ENCODE measurements at places on chromosomes 5 and 9. TPM values are rescaled to one million over a fixed set of nuclear protein-coding genes. Genes with fewer than 3 reads are reported as not detected.

Gene GFM2
- total RNA-seq, result 59.6 TPM

Gene PCDHB2
- 51.5 TPM for total RNA-seq

Gene HTR4
- 2.3 TPM for total RNA-seq

Gene RBM27
- 13.8 TPM for total RNA-seq

Gene IL33
- not detected for total RNA-seq

Gene ZNF618
- total RNA-seq, result 15.2 TPM

Gene NEUROG1
- not detected for total RNA-seq

Gene PCDHB3
- total RNA-seq, result 5.6 TPM

Gene PHYKPL
- total RNA-seq, result 26.4 TPM

Gene EPB41L4A
- total RNA-seq, result 10.5 TPM

DNA sequence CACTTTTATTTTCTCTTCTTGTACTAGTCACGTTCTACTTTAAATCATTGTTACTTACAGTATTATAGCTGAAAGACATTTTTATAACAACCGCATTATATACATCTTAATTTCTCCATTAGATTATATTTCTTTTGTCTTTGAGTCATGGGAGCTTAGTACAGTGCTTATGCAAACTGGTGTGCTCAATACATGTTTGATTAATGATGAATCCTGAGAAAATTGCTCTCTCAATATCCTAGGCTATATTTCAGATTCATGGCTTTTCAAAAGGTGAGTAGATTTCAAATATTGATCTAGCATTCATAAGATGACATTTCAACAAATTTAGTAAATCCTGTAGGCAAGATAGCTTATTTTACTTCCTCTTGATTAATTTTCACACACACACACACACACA lies 102.2 kb upstream of the FST start:
- no peak for DNase-seq

GRCh38 chr5:1639757-1640156 lies 116.0 kb upstream of the LPCAT1 start:
- no peak for DNase-seq

- DNase-seq, result no peak
These were observed 13.6 kb upstream of the CNTLN start for GRCh38 chr9:17121264-17121663.

- DNase-seq, result no peak
These were observed 186.5 kb downstream of the MAN2A1 start for GRCh38 chr5:109876030-109876725.

GRCh38 chr5:148853868-148854267 lies 27.5 kb downstream of the ADRB2 start:
- no peak for DNase-seq

GRCh38 chr5:83133797-83134196 lies 56.5 kb downstream of the XRCC4 start:
- DNase-seq, result no peak

GRCh38 chr9:81619353-81620001 lies 69.9 kb downstream of the TLE1 start:
- no peak for DNase-seq

DNA sequence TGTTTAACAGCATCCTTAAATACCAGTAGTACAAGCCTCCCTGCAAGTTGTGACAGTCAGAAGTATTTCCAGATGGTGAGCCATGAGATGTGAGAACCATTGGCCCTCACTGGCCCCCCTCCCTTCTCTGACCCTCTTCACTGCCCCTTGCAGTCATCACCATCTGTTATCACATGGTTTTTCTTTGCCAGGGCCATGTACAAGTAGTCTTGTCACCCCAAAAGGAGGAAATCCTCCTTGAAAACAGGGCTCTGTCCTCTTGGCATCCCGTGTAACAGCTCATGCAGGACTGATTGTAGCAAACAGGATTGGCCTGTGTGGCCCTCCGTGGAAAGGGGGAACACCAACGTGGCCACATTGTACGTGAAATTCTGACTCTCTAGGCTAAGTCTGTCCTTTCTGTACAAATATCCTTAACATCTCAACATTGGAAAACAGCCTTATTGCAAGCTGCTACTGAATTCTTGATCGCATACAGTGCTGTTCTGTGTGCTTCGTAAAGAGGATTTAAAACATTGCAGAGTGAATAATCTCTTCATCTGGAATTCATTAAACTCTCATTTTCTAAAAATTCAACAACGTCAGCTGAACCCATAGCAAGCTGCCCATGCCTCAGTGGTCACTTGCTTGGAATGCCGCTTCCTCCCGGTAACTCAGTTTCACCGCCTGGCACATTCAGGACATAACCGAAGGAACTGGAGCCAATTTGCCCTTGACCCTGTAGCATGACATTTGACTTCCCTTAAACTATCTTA lies 171.7 kb downstream of the ATPSCKMT start:
- peak; percentile 1 for DNase-seq

DNA sequence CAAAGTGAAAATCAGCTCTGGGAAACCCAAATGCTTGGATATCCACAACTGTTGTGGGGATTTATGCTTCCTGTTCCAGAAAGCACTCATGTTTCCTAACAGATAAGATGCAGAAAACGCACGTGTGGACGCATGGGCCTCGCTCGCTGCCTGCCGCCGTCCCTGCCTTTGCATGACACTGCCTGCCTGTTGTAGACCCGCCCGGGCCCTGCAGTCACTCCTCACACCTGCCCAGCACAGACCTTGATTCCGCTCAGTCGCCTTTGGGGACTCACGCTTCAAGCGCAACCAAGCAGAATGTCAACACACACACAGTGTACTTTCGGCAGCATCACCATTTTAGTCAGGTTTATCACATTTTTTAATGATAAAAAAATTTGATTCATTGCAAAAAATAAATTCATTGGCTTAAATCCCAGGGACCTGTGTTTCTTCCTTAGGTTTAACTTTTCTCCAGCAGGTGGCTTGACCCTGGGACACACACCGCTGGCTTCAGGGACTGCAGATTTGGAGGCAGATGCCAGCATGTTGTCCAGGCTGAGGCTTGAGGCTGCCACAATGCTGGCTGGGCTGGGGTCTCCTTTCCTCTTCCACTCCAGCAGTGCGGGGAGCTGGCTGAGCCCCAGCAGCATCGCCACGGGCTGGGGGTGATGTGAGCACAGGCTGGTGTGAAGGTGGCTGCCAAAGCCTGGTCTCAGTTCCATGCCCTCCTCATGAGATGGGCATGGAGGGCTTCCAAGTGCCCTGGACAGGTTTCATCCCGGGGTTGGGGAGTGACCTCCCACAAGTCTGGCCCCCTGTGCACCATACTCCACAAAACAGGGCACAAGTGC lies 416.9 kb upstream of the IRX4 start:
- no peak for DNase-seq

- no peak for DNase-seq
These were observed 171.8 kb upstream of the RAI14 start for GRCh38 chr5:34484216-34484920.

DNA sequence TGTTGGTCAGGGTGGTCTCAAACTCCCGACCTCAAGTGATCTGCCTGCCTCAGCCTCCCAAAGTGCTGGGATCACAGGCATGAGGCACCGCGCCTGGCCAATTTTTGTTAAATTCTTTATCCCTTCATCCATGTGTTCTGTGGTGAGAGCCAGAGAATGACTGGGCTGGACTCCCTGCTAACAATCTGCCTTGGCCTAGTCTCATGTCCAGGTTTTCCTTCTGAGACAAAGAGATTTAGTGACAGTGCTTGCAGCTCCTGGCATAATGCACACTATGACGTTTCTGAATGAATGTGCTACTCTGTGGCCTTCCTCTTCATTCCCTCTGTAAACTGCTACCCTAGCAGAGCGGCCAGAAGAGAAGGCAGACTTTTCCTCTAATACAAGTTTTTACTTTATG lies 79.3 kb downstream of the FOXD1 start:
- DNase-seq, result no peak

- no peak for DNase-seq
These were observed 2.1 kb downstream of the MAMDC4 start for GRCh38 chr9:136854113-136854841.

GRCh38 chr9:71752928-71753327 lies 15.4 kb downstream of the CEMIP2 start:
- no peak for DNase-seq

- no peak for DNase-seq
These were observed at the start of gene IRX1 for GRCh38 chr5:3595006-3595961. Gene IRX1 (plus strand): TSS chr5:3595832. CDS start chr5:3596106, 274 bp downstream.

GRCh38 chr9:7089406-7090193 lies 331.8 kb downstream of the KDM4C start:
- DNase-seq, result no peak

DNA sequence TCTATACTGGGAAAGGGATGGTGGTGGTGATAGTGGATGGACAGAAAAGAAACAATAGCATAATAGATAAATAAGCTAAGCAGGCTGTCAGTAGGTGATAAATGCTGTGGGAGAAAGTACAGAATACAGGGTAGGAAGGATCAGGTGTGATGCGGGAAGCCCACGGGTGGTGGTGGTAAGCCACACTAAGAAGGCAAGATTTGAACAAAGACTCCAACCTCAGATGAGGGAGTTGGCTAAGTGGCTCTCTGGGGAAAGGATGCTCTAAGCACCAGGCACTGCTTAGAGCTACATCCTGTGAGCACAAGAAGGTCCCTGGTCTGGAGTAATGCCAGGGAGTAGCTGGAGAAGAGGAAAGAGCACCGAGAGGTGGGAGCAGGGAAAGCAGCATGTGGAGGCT lies 151.6 kb upstream of the KLF9 start:
- no peak for DNase-seq

DNA sequence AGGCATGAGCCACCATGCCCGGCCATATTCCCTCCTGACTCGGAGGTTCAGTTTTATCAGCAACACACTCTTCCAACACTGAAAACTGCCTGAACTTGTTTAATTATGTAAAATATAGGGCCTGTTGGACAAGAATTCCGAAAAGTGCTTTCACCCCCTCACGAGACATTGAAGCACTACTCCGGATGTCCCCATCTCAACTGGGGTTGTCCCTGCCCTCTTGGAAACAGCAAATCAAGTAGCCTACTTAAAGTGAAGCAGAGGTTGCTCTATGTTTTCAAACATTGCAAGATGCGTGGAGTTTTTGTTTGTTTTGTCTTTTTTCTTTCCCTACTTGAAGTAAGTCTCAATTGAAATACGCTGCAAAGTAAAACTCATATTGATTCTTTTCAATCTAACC lies 7.6 kb downstream of the PTGER4 start:
- DNase-seq, result no peak

DNA sequence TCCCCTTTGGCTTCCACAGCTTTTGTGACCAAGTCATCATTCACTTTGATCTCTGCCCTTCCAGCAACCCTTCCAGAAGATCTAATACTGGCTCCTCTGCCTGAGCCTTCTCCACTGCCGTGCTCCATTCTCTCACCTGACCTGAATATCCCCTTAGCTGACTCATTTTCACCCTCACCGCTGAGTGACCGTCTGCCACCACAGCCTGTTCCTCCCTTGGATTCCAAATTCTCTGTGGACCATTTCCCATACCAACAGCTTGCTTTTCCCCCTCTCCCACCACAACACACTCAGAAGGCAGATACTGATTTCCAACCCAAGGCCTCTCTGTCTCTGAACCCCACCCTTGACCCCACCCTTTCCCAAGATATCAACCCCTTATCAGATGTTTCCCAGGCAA lies 20.5 kb upstream of the SPATA31D1 start:
- DNase-seq, result no peak

DNA sequence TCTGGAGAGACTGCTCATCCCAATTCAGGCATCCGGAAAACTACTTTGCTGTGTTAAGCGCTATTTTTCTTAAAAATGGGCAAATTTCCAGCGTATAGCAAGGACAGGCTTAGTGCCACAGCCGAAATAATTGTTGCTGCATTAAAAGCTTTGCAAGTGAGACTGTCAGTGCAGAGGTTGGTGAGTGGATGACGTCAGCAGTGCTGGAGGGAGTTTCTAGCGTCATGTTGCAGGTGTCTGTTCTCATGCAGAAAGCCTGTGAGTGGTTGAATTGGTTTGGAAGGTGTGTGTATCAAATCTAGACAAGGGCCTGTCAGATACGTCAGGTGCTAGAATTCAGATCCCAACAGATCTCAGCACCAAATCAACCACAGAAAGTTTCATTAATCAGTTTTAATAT lies 204.4 kb downstream of the TRIO start:
- no peak for DNase-seq

DNA sequence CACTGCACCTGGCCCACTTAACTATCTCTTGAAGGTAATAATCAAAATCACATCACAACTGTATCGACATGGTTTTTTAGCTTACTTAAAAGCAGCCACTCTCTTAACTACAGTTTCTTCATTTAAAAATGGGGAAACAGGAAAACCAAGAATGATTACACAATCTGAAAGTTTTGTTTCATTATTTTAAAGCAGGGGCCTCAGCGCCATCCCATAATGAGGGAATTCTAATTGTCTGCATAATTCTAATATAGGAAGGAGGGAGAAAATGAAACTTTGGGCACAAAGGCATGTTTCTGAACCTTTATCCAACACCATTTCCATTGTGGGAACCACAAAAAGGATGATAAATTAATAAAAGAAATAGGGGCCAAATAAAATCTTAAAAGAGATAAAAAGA lies 7.6 kb downstream of the HACD4 start:
- peak; percentile 33 for DNase-seq

Data from cardiac muscle cell (in vitro differentiated cells and primary cell).